ENCODE measurements at places on chromosomes 12 and 14.

- no peak for DNase-seq
Observed at GRCh38 chr12:89786177-89786810, 77.7 kb upstream of the ATP2B1 start.

DNA sequence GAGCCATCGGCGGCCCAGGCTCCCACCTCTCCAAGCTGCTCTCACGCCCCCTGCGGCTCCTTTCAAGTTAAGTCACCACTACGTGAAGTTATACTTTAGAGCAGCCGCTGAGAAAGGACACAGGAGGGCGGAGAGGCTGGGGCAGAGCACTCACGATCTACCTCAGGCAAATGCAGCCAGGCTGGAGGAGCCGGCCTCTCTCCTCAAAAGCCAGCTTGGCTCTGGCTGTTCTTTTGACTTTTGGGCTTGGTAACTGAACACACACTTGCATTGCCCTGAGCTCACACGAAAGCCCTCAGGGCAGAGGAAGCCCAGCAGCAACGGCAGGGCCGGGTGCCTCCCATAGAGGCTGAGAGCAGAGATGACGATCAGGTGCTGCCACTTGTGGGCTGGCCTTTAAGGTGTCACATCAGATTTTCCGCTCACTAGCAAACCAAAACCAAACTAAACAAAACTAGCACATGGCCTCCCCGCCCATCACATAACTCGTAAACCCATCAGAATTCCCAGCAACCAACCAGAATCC lies 75.2 kb downstream of the PITPNM2 start:
- DNase-seq, result peak; percentile 55

- DNase-seq, result no peak
Observed at GRCh38 chr12:120438495-120439198, 734 bp downstream of the COX6A1 start.

DNA sequence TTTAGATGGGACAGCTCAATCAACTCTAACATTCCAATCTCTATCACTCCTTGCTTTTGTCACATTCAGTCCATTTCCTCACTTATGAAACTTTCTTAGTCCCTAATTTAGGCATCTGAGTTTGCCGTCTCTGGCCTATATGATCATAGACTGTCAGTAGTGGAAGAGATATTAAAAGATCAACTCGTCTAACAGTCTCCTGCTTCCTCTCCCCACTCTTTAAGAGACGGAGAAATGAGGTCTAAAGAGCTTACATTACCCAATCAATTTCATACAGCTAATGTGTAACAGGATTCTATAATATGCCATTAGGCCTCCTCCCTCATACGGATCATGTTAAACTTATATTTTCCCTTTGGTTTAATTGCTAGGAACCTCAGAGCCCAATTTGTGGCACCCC lies 6.5 kb upstream of the ATP23 start:
- no peak for DNase-seq

- DNase-seq, result no peak
Observed at GRCh38 chr12:49766115-49766455, 24.7 kb downstream of the TMBIM6 start.

DNA sequence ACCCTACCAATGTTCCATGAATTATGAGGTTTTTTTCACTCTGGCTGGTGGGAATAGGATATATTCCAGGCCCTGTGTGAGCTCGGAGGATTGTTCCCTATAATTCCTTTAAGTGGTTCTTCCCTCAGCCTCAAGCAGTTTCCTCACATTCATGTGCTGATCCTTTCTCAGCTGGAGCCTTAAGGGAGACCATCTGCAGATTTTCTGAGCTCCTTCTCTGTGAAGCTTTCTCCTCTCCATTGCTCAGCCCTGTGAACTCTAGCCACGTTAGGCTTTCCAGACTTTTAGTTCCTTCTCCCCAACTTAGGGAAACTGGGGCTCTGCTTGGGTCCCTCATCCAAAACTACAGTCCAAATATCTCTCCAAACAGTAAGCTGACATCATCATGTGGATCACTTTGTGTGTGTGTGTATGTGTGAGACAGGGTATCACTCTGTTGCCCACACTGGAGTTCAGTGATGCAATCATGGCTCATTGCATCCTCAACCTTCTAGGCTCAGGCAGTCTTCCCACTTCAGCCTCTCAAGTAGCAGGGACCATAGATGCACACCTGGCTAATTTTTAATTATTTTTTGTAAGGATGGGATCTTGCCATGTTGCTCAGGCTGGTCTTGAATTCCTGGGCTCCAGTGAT lies 219.5 kb upstream of the OTX2 start:
- no peak for DNase-seq

GRCh38 chr12:46222636-46223035 lies 46.2 kb downstream of the SLC38A1 start:
- DNase-seq, result no peak

- DNase-seq, result no peak
Observed at GRCh38 chr14:55707365-55707804, 127.4 kb downstream of the KTN1 start.

DNA sequence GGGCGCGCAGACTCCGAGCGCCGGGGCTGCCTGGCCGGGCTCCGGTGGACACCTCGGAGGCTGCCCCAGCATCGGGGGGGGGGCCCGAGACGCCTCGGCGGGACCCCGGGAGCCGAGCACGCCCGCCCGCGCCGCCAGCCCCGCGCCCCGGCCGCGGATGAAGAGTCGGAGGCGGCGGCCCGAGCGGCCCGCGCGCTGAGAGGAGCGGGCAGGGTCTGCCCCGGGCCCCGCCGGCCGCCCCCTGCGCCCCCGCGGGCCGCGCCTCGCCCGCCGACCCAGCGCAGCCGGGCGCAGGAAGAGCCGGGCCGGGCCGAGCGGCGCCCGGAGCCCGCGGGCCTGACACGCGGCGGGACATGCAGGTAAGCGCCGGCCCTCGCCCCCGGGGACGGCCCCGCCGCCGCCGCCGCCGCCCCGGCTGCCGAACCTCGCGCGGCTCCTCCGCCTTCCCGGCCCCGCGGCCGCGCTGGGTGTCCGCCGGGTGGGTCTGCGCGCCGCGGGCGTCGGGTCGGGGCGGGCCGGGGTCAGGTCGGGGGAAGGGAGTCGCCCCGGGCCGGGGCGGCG lies 63.7 kb downstream of the FBXL14 start:
- no peak for DNase-seq

- DNase-seq, result no peak
Observed at GRCh38 chr12:58367041-58367440, 425.7 kb downstream of the ATP23 start.

- DNase-seq, result no peak
Observed at GRCh38 chr12:10716704-10717315, 6.3 kb downstream of the YBX3 start.

DNA sequence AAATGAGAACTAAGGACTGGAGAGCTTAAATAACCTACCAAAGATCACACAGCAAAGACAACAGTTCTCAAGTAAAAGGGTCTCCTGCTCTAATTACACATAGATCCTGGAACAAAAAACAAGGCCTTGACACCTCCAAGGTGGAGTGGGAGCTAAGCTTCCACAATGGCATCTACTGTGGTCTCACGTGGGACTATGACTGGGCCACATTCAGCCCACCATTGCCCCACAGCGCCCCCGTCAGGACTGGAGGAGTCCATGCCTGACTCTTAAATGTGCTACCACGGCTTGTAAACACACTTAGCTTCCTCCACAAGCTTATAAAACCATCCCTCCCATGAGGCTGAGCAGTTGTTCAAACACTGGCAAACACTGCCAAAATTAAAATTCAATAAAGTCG lies 88.5 kb downstream of the GCH1 start:
- no peak for DNase-seq

DNA sequence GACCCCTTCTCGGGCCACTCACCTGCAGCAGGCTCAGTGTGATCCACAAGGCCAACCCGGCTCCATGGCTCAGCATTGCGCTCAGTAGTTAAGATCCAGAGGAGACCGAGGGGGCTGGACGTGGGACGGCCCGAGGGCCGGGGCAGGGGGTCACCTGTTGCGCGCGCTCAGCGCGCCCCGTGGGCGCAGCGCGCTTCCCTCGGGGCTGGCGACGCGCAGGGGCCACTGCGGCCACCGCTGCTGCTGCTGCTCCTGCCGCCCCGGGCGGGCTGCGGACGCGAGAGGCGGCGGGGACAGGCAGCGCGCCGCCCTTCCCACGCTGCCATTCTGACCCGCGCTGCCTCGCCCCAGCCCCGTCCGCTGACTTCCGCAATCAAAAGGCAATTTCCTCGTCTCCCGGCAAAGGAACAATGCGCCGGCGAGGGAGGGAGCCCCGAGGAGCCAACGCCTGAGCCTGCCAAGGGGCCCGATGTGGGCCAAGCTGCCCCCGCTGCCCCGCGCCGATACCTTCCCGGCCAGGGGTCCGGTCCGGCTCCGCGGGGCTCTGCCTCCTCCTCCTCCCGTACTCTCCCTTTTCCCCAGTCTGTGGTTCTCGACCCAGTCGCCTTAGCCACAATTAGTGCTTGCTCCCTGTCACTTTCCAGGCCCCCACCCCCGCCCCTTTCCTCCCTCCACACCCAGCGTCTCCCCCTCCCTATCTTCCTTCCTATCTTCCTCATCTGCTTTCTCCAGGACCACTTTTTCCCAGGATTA lies 27.3 kb downstream of the PTPRB start:
- DNase-seq, result no peak

GRCh38 chr14:39876916-39877315 lies 444.7 kb upstream of the FBXO33 start:
- no peak for DNase-seq

DNA sequence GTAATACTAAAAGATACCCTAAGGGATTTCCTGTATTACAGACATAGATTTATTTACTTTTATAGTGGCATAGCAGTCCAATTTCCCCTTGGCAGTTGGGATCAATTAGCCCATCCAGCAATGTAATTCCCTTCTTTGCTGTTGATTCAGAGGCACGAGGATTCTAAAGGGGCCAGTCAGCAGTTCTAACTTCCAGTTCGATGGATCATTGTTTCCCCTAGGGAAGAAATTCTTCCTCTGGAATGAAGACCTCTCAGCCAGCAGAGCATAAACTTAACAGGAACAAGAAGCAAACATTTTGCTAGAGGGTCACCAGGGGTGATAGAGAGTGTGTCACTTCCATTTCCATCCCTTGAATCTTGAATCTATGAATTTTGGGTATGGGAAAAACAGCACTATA lies 395.7 kb upstream of the NOVA1 start:
- no peak for DNase-seq

GRCh38 chr12:120181991-120182631 lies 12.4 kb downstream of the GCN1 start:
- no peak for DNase-seq

DNA sequence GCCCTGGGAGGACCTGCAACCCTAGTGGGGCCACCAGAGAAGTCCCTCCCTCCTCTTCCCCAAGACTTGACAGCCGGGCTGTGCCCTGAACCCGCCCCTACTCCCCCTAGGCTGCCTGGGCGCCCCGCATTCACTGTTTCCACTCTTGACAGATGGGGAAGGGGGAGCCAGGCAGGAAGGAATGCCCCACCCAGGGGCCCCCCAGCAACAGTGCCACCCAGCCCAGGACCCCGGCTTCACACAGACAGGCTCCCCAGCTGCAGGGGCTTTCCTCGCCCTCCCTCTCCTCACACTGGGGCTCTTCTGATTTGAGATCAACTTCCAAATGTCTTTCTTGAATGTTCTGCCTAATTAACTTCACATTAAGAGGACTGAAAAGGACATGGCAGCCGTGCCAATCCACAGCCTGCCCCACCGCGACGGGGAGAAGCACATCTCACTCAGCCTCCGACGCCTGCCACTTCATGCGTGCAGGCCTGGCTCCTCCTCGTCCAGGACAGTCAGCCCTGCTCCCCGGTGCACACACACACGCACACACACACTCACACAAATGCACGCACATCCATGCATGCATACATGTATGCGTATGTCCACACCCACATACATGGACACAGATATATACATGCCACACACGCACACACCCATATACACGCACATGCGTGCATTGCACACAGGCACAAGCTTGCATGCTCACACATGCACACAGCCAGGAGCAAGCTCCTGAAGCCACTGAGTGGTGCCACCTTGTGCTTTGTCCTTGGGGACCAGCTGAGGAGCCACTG lies 19.6 kb upstream of the C14orf180 start:
- DNase-seq, result no peak

GRCh38 chr14:77003960-77004710 lies 24.4 kb downstream of the IRF2BPL start:
- DNase-seq, result no peak

DNA sequence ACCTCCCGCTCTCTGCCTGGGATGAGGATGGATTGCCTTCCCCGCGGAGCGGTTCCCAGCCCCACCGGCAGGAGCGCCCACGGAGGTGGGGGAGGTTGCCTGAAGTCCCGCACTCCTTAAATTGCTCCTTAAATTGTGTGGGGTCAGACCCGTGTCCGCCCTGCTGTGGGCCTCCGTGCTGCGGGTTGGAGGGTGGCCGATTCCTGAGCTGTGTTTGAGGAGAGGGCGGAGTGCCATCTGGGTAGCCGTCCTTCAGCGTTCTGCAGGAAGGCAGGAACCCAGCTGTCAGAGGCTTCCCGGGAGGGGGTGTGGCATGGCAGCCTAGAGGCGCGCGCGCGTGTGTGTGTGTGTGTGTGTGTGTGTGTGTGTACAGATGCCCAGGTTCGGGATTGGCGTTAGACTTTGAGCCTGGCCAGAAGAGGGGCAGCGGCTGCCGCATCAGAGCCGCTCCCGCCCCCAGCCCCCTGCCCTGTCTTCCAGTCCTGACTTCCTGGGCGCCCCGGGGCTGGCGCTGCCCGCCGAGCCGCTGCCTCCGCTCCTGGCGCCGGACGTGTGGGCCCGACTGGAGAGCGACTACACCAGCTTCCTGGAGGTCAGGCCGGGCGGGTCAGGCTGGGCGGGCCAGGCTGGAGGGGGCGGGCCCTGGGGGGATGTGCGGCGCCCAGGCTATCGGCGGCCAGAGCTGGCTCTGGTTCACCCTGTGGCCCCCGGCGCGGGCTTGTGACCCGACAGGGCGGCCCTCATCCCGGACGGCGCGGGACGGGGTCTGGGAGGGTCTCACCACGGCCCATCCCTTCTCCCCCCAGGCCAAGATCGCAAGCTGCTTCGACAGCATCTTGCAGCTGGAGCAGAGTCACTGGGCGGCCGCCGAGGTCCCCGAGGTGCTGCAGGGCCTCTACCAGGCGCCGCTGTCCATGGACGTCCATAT lies 9.2 kb downstream of the EXOC3L4 start:
- no peak for DNase-seq

GRCh38 chr14:20400965-20401593 lies 12.2 kb downstream of the TEP1 start:
- DNase-seq, result no peak

DNA sequence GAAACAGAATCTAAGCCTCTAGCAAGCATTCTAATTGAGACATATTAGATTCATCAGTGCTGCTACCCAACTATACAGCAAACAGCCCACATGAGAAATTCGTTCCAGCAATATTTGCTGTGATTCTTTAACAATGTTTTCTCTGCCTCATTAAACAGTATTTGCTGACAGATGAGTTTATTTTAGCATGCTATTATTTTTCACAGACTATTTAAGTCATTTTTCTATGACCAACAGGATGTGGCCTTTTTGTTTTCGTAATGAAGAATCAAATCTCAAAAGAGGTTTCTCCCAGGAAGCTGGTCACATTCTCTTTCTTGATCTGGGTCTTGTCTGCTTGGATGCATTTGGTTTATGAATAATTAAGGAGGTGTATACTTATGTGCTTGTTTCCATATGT lies 23.2 kb upstream of the SERPINA12 start:
- DNase-seq, result no peak

DNA sequence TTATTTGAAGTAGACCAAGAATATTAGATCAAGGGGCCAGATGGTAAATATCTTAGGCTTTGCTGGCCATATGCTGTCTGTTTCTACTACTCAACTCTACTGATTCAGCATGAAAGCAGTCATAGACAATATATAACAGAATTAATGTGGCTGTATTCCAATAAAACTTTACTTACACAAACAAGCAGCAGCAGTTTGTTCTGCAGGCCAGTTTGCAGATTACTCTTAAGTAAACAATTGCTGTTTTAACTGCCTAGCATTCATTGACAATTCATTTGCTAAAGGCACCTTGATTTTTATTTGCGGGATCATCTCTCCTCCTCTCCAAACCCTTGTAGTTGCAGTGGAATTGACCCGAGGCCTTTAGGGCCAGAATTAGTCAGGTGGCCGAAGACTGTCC lies 94.1 kb upstream of the GARIN6 start:
- no peak for DNase-seq
